ENCODE measurements at places on chromosomes 11 and 22. TPM values are rescaled to one million over a fixed set of nuclear protein-coding genes. Genes with fewer than 3 reads are reported as not detected.
A peak's percentile ranks its signal among the peaks of the same experiment; 100 is the strongest.

DNA sequence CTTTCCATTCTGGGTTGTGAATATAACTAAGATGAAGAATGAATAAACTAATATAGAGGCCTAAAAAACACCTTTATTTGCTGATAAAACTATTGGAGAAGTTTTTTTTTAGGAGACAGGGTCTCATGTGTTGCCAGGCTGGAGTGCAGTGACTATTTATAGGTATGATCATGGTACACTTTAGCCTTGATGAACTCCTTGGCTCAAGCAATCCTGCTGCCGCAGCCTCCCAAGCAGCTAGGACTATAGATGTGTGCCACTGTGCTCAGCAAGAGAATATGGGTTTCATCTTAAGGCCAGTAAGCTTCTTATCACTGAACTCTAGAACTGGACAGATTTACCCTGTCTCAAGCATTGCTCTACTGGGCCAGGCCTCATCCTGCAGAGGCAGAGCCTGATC lies 26.6 kb downstream of the CCDC90B start:
- no peaks in the 10 kb centered on the region for H3K4me1 ChIP-seq
- DNase-seq: no peak
- no peak overlapping the region for H3K4me3 ChIP-seq
- H3K27ac ChIP-seq: no peak overlapping the region
- peaks cover 29% of the 10 kb centered on the region for H3K36me3 ChIP-seq

- H3K27ac ChIP-seq: no peak overlapping the region
- peaks cover 89% of the 10 kb centered on the region for H3K36me3 ChIP-seq
- H3K4me1 ChIP-seq: no peaks in the 10 kb centered on the region
- no peak for DNase-seq
These were observed 42.9 kb upstream of the TTC36 start for GRCh38 chr11:118484405-118484804.

FGF3 gene
- not detected for total RNA-seq

UVRAG gene
- total RNA-seq: 19.6 TPM

TSPAN4 gene
- 17.5 TPM for total RNA-seq

SAA4 gene
- total RNA-seq: not detected

DNA sequence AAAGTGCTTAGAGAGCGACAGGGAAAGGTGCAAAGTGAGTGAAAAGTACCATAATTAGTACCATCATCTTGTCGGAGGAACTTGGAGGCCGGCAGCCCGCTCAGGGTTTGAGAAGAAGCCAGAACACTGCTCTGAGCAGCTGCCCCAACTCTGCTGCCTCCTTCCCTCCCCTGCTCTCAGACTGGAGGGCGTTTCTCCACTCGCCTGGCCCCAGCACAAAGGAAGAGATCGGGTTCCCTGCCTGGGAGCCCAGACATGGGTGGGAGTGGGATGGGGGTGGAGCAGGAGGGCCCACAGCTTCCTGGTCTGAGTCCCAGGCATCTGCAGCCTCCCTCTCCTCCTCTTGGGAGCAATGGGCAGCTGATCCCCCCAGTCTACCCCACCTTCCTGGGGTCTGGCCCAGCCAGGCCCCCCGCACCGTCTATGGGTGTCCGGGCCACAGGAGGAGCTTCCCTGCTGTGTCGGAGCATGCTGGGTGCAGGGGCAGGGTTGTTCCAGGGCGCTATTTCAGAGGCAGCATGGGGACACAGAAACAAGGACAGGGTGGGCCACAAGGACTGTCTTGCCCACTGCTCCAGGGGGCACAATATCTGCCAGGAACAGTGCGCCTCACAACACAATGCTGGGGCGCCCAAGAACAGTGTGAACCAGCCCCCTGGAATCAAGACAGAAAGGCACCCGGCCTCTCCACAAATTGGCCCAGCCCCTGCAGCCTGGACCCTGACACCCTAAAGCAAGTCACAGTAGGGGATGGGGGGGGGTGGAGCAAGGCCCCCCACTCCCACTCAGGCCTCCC lies 4.8 kb downstream of the LIF start:
- DNase-seq: no peak
- H3K4me1 ChIP-seq: peaks cover 12% of the 10 kb centered on the region
- H3K27ac ChIP-seq: no peak overlapping the region
- H3K36me3 ChIP-seq: no peaks in the 10 kb centered on the region
- H3K27me3 ChIP-seq: no peaks in the 10 kb centered on the region
- no peak overlapping the region for H3K4me3 ChIP-seq

DNA sequence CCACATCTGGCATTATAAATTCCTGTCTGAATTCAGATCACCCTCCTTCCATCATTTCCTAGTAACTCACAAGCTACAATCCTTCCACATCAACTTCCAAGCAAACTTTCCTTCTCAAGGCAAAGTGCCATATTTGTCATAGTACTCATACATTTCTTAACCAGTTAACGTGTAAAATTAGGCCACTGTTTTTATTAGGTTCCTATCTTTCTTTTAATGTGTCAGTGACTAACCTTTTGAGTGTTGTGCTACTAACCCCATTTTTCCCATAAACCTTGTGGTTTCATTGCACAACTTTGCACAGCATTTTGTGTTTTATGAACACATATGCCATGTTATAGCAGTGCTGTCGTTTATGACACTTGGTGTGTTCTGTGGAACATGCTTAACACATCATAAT lies 90.1 kb downstream of the KIF18A start:
- H3K27me3 ChIP-seq: no peaks in the 10 kb centered on the region
- H3K27ac ChIP-seq: no peak overlapping the region
- peaks cover 28% of the 10 kb centered on the region for H3K36me3 ChIP-seq
- H3K4me3 ChIP-seq: no peak overlapping the region
- DNase-seq: no peak
- no peaks in the 10 kb centered on the region for H3K4me1 ChIP-seq

DNA sequence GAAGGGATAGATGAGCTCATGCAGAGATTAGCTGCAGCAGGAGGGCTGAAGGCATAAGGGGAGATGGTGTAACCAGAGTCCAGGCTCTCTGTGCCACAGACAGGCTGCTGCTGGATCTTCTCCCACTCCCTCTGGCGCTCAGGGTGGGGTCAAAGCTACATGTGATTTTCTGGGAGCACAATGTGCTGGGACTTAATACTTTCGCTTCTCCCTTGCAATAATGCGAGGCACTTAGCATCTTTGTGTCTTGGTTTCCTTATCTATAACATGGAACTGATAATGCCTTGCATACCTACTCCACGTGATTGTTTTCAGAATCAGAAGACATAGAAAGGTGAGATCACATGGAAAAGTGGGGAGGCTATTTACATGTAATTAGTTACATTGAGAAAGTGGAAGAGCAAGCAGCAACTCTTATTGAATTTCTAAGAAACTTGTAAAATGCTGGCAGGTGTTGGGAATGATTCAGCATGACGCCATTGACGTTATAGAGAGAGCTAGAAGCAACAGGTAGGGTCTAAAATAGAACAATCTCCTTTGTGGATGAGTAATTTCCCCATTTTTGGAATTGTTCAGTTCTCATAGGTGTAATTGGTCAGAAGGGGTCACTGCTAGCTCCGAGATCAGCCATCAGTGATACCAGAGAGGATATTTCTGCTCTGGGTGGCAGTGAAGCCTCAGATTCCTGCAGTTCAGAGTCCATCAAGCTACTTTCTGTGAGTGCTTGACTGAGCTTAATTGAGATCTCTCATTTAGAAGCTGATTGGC lies 8.2 kb upstream of the OR9I1 start:
- no peaks in the 10 kb centered on the region for H3K4me1 ChIP-seq
- no peaks in the 10 kb centered on the region for H3K27me3 ChIP-seq
- no peak overlapping the region for H3K4me3 ChIP-seq
- no peaks in the 10 kb centered on the region for H3K36me3 ChIP-seq
- DNase-seq: no peak

DEUP1 gene
- total RNA-seq: not detected

DNA sequence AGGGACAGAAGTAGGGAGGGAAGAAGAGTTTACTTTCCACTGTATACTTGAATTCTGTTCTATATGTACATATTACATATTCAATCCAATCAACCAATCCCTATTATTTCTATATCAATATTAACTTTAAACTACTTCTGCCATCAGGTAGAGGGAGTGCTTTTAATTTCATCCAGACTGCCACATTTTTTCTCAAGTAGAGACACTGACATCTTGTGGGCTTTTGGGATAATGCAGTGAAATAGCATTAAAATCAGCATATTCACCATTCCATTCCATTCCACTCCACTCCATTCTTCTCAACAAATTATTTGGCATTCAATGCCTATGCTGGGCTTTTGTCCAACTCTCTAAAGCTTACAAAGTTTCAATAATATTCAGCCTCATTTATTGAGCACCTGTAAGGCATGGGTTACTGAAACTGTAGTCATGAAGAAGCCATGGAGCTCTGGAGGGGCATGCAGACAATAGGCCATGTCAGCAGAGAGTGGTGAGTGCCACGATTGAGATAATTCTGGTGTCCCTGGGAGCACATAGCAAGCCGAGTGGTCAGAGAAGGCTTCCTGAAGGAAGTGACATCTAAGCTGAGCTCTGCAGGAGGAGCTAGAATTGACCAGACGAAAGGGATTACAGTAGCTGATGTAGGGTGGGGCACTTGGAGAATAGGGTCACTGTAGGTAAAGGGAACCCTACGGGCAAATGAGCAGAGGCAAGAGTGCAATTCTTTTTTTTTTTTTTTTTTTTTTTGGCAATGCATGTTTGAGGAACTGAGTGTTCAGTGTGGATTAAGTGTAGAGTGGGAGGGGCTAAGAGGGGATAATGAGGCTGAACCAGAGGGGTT lies 12.8 kb upstream of the CLPB start:
- H3K4me1 ChIP-seq: no peaks in the 10 kb centered on the region
- no peaks in the 10 kb centered on the region for H3K36me3 ChIP-seq
- DNase-seq: peak; percentile 82
- no peaks in the 10 kb centered on the region for H3K27me3 ChIP-seq

DNA sequence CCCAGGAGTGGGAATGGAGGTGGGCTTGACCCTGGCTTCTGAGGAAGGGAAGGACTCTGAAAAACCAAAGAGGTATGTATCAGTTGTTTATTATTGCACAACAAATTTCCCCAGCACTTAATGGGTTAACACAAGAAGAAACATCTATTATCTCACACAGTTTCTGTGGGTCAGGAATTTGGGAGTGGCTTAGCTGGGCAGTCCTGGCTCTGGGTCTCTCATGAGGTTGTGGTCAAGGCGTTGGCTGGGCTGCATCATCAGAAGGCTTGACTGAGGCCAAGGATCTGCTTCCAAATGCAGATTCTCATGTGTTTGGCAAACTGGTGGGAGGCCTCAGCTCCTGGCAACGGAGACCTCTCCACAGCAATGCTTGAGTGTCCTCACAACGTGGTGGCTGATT lies 17.5 kb upstream of the SMIM38 start:
- no peaks in the 10 kb centered on the region for H3K36me3 ChIP-seq
- H3K4me3 ChIP-seq: no peak overlapping the region
- no peak for DNase-seq
- H3K27me3 ChIP-seq: no peaks in the 10 kb centered on the region

OR5B21 gene
- total RNA-seq: not detected

DNA sequence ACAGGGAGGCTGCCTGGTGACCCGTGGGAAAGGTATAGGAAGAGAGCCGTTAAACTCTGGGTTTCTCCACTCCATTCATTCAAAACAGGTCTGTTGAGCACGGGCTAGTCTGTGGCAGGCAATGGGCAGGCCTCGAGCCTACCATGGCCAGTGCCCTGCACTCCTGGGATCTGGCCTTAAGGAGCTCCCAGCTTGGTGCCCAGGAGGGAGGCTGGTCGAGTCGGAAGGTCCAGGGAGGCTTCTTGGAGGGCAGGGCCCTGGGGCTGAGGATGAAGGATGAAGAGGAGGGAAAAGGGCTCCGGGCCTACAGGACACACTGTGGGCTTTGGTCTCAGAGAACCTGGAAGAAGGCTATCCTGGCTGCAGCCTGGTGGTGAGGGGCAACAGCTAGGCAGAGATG lies 41.9 kb upstream of the MN1 start:
- DNase-seq: no peak
- H3K4me1 ChIP-seq: peaks cover 37% of the 10 kb centered on the region
- H3K27me3 ChIP-seq: no peaks in the 10 kb centered on the region
- H3K4me3 ChIP-seq: no peak overlapping the region

HORMAD2 gene
- total RNA-seq: not detected

WBP2NL gene
- 0.24 TPM for total RNA-seq

DNA sequence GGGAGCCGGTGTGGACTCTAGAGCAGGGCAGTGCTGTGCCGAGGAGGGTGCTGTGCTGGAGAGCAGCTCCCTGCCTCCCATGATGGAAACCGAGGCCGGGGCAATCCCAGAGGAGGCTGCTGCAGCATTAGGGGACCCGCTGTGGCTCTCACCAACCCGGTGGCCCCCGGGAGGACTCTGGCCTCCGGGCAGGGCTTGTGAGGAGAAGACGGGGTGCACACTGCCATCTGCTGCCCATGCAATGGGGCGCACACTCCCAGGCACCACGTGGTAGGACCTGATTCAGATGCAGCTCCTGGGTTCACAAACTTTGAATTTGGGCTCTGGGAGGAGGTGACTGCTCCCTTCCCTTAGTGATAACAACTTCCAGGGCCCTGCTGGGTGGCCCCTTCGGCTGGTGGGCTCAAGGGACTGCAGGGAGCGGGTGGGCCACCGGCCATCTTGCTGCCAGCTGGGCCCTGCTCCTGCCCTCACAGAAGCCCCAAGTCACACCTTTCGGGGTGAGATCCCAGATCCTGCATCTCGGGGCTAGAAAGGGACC lies 93.8 kb upstream of the FGF3 start:
- H3K36me3 ChIP-seq: no peaks in the 10 kb centered on the region
- peaks cover 6% of the 10 kb centered on the region for H3K4me1 ChIP-seq
- H3K27ac ChIP-seq: no peak overlapping the region

GRCh38 chr22:44442851-44443595 lies 55.0 kb downstream of the RTL6 start:
- no peak overlapping the region for H3K4me3 ChIP-seq
- H3K27me3 ChIP-seq: no peaks in the 10 kb centered on the region
- no peaks in the 10 kb centered on the region for H3K4me1 ChIP-seq
- H3K36me3 ChIP-seq: no peaks in the 10 kb centered on the region
- no peak for DNase-seq

PGA4 gene
- not detected for total RNA-seq

KIF18A gene
- total RNA-seq: 103 TPM

MFRP gene
- not detected for total RNA-seq

DNA sequence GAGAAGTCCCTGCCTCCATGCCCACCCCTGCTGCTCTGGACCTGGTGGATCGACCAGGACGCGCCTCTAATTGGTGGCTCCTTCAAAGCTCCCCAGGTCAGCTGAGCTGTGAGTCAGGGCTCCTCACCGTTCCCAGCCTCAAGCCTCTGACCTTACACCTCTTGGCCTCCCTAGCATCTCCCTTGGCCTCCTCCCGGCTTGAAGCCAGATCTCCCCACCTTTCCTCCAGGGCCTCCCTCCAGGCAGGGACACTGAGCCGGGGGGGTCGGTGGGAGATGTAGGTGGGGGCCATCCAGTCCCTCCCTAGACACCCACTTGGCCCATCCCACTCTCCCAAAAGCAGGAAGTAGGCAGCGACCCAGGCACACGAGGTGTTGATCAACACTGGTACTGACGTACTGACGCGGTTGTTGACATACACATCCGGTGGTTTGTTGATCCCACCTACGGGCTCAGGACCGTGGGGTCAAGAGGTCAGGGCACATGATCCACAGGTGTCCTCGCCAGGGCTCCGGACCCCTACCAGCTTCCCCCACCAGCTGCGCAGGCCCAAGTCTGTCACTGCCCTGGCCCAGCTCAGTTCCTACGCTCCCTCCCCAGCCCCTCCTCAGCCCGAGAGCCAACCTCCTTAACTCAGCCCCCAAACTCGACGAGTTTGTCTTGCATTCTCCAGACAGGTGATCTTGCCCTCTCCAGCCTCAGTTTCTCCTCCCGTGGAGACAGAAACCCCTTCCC lies 802 bp downstream of the ATG2A start:
- peaks cover 6% of the 10 kb centered on the region for H3K4me1 ChIP-seq
- H3K27ac ChIP-seq: peak overlapping the region; percentile 77
- DNase-seq: peak; percentile 43
- H3K36me3 ChIP-seq: peaks cover 12% of the 10 kb centered on the region
- H3K4me3 ChIP-seq: peak overlapping the region; percentile 76

BLID gene
- total RNA-seq: 0.82 TPM

IGF2 gene
- total RNA-seq: 0.20 TPM
